Foreskin fibroblast (primary cell): ENCODE measurements at places on chromosomes 11 and 22.

GRCh38 chr11:44223238-44223637 is 86.7 kb downstream of the ALX4 start:
- peak; percentile 40 for DNase-seq

DNA sequence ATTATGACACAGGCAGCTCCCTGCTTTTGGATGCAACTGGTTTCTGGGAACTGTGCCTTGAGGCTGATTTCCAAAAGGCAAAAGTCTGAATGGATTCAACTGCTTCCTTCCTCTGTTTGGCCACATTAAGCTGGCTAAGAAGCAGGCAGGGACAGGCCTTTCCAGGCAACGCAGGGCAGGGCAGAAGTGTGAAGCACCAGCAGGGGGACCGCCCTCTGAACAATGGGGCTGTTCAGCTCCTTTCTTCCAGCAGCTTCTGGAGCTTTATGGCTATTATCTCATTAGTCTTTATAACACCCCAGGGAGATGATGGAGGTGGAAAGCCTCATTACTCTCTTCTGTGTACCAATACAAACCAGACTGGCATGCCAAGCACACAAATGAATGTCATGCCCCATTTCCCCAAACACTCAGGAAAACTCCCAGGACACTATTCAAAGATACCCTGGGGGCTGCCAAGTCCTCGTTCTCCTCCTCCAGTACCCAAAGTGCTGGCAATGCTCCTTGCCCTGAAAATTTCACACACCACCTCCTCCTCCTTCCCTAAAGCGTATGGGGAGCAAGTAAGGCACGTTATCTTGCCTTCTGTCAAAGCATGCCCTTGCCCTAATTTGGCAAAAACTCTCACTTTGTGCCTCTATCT is 21.3 kb downstream of the MORC2 start:
- DNase-seq = no peak

DNA sequence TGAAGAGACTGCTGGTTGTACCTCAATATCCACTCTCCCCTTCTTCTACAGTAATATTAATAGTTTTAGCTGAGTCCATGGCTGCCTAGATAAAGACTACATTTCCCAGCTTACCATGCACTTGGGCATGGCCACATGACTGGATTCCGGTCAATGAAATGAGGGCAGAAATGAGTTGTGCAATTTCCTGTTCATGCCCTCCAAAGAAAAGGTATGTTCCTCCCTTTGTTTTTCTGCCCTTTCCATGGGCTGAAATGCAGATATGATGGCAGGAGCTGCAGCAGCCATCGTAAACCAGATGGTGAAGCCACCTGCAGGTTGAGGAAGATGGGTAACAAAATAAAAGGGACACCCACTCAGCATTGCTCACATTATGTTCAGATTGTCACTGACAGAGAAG is 15.3 kb upstream of the ELFN2 start:
- DNase-seq = no peak

DNA sequence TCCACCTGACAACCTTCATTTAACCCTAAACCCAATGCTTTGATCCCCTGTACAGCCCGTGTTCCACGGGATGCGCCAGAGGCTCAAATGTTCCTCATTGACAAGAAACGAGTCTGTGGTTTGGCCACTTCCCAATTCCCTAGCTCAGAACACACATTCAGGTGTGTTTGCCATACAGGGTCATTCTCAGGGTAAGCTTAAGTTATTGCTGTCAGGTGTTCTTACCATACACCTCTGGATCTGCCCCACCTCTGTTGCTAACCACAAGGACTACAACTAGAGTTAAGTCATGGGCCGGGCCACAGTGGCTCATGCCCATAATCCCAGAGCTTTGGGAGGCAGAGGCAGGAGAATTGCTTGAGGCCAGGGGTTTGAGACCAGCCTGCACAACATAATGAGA is 45.6 kb upstream of the POLD3 start:
- no peak for DNase-seq

DNA sequence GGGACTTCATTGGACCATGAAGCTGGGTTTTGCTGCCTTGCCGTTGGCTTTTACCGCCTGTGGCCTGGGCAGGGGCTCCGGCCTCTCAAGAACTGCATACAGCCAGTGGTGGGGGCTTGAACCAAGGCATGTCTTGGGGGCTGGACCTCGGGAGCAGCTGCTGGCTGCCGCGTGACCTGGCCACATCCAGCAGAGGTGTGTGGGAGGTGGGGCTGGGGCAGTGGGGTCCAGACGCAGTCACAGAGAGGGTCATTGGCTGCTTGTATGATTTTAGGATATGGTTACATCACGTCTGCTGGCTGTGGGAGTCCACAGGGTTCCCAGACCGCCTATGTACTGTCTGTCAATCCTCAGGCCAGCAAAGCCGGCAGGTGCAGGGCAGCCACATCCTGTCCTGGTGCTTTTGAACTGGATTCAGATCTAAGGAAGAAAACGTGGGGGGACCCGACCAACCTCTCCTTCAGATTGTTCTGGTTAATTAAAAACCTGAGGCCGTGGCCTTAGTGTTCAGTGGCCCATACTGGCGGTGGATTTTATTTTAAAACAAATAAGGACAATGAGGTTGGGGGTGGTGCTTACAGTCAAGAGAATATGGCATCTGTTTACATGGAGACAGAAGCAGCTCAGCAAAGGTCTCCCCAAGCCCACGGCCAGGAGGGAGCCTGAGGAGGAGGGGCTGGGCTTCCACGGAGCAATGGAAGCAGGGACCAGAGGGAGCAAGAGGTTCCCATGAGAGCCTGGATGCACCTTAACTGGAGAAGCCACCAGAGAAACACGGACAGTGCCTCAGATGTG is 426.0 kb downstream of the TBC1D22A start:
- DNase-seq = no peak

DNA sequence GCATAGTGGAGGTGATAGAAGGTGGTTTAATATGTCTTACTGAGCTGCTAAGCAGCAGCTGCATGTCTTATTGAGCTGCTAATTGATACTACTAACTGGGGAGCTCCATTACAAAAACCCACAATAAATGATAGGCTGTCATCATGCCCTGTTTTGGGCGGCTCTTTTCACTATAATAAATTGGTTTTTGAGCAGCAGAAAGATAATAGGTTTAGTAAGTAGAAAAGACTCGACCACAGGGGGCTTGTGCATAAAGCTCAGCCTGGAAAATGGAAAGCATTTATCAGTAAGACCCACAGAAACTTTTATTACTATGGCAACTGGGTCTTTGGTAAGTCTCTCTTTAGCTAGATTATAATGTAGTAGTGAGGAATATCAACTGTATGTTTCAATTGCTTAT is 117.6 kb downstream of the LDLRAD3 start:
- no peak for DNase-seq

DNA sequence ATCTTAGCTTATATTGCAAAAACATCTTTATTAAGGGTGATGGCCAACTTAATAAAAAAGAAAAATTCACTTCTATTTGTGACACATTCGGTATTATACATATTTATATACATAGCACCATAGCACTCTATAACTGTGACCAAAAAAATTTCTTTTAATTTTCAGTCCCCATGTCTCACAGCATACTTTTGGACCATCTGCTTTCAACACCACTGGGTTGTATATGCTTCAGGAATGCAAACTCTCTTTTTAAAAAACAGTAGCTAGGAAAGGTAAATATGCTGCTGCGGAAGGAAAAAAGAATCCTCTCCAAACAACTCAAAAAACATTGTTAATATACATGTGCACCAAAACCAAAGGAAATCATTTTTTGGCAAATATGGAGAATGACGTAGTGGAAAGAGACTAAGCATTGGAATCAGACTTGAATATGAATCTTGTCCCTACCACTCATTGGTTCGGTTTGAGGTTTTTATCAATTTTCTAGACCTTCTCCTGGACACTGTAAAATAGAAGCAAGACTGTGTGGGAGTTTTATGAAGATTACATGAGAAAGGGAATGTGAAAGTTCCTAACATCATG is 227.9 kb downstream of the BLID start:
- no peak for DNase-seq

- peak; percentile 23 for DNase-seq
These were observed 21.7 kb upstream of the TNRC6B start for GRCh38 chr22:40156001-40156516.

- peak; percentile 36 for DNase-seq
These were observed 34.6 kb upstream of the MN1 start for GRCh38 chr22:27836181-27836580.

DNA sequence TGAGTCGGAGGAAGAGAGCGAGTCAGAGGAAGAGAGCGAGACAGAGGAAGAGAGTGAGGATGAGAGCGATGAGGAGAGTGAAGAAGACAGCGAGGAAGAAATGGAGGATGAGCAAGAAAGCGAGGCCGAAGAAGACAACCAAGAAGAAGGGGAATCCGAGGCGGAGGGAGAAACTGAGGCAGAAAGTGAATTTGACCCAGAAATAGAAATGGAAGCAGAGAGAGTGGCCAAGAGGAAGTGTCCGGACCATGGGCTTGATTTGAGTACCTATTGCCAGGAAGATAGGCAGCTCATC is 780 bp downstream of the TRIM44 start:
- no peak for DNase-seq

DNA sequence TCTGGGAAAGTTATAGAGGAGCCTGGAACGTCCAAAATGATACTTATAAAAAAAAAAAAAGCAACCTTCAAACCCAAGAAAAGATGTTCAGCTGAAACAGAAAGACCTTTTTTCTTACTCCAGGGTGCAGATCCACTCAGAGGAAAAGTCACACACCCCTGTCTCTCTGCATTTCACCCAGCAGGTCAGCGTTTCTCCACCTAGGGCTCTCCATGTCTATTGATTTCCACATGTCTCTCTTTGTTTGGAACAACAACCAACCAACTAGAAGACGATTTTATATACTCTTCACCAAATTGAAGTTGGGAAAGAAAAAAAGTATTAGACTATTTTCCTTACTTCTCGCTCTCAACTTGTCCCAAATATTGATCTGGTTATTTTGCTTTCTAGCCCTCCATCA is 42.2 kb upstream of the BLID start:
- DNase-seq = no peak

GRCh38 chr11:110497231-110497978 is 67.7 kb downstream of the FDX1 start:
- DNase-seq = no peak

DNA sequence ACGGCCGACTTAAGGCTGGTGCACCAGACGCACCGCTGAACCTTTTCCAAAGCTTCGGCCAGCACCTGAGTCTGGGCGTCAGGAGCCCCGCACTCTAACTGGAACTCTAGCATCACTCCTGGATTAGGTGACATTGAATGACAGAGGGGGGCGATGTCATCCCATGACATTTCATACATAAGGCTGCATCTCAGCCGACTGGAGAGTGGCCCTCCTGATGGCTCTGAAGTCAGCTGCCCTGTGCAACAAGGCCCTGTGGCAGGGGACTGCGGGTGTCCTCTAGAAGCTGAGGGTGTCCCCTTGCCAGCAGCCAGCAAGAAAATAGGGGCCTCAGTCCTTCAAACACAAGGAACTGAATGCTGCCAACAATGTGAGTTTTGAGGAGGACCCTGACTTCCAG is 10.1 kb upstream of the FADS3 start:
- no peak for DNase-seq

DNA sequence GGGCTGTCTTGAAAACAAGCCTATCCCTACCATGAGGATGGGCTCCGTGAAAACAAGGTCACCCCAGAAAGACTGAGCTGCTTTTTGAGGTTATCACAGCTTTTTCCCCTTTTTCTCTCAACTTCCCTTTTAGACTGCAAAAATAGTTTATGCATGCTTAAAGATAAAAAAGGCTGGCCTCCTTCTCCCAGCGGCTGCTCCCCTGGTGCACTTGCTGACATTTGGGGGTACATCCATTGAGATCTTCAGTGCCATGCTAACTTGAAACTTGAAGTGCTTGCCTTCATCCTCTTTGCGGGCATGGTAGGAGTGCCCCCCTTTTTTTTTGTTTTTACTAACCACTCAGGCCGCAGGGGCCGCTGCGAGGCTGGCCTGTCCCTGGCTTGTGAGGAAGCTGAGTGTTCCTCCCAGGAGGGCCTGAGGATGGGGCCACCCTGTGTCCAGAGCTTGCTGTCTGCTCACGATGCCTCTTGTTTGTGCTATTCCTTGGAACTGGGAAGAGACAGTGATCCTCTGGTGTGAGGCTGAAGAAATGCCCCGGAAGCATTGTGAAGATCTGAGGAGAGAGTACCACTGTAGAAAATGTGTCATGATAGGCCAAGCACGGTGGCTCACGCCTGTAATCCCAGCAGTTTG is 2.2 kb downstream of the TANGO2 start:
- DNase-seq = no peak
